ENCODE measurements at places on chromosomes 12 and 14. TPM values are rescaled to one million over a fixed set of nuclear protein-coding genes. Genes with fewer than 3 reads are reported as not detected.

Gene TAS2R20
- 0.32 TPM for total RNA-seq

Gene MDGA2
- total RNA-seq, result not detected

Gene HOXC6
- not detected for total RNA-seq

Gene PLA2G1B
- total RNA-seq, result not detected

Gene MMP19
- 40.3 TPM for total RNA-seq

Gene PTPRR
- total RNA-seq, result not detected

Gene KLRC2
- not detected for total RNA-seq

Gene ULK1
- 9.2 TPM for total RNA-seq

Gene TAS2R10
- total RNA-seq, result not detected

Gene LBHD2
- total RNA-seq, result not detected

Gene SUOX
- total RNA-seq, result 12.3 TPM

Gene PLEKHA5
- 8.1 TPM for total RNA-seq

Gene SUSD6
- total RNA-seq, result 12.6 TPM

Gene DACT1
- 4.5 TPM for total RNA-seq

Gene CLEC4E
- not detected for total RNA-seq

Gene CCDC175
- total RNA-seq, result not detected

Gene TMCC3
- total RNA-seq, result 0.36 TPM
